ENCODE measurements at places on chromosomes 4 and X. TPM values are rescaled to one million over a fixed set of nuclear protein-coding genes. Genes with fewer than 3 reads are reported as not detected.

MAGEA2 gene
- not detected for total RNA-seq

DNA sequence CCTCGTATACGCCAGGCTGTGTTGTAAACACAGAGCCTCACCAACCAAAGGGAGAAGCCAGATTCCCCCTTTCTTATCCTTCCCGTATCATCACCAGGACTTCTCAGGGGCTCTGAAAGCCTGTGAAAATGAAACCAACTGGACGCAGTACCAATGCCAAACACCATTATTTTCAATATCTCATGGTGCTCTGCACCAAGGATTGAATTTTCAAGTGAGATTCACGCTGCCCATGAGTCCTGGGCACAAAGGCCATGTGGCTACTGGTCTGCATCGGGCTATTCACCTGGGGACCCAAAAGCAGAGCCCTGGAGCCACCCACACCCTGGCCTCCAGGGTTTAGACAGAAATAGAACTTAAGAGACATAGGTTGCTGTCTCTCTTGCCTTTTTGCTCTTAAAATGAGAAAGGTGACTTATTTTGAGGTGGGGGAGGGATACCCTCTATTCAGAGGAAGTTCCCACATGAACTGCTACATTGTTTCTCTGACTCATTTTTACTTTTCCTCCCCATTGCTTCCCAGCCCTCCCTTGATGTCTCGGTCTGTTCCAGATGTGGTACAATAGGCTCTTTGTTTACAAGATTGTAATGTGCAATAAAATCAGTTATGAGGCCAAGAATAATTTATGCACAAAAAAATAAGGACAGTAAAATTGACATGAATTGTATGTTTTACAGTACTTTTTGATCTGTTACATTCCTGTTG is 55.4 kb downstream of the MAML3 start:
- DNase-seq: no peak

GAGE1 gene
- not detected for total RNA-seq

GRCh38 chr4:15794905-15795304 is 16.8 kb downstream of the CD38 start:
- no peak for DNase-seq

GRCh38 chr4:74309223-74309622 is 953 bp downstream of the EPGN start:
- DNase-seq: no peak
